ENCODE measurements at places on chromosomes 11 and 22. TPM values are rescaled to one million over a fixed set of nuclear protein-coding genes. Genes with fewer than 3 reads are reported as not detected.

The OR5AS1 gene
- total RNA-seq: not detected

The KLHL35 gene
- 0.55 TPM for total RNA-seq

- H3K27me3 ChIP-seq: no peaks in the 10 kb centered on the region
- peaks cover 6% of the 10 kb centered on the region for H3K4me1 ChIP-seq
- DNase-seq: no peak
- H3K27ac ChIP-seq: peak overlapping the region; percentile 96
Measured at GRCh38 chr22:37920126-37920525, 14.0 kb downstream of the MICALL1 start.

- peaks cover 20% of the 10 kb centered on the region for H3K4me1 ChIP-seq
- H3K27me3 ChIP-seq: peaks cover 8% of the 10 kb centered on the region
- H3K27ac ChIP-seq: no peak overlapping the region
- DNase-seq: no peak
- no peaks in the 10 kb centered on the region for H3K36me3 ChIP-seq
- H3K4me3 ChIP-seq: no peak overlapping the region
Measured at GRCh38 chr22:24507716-24508115, 12.6 kb downstream of the UPB1 start.

DNA sequence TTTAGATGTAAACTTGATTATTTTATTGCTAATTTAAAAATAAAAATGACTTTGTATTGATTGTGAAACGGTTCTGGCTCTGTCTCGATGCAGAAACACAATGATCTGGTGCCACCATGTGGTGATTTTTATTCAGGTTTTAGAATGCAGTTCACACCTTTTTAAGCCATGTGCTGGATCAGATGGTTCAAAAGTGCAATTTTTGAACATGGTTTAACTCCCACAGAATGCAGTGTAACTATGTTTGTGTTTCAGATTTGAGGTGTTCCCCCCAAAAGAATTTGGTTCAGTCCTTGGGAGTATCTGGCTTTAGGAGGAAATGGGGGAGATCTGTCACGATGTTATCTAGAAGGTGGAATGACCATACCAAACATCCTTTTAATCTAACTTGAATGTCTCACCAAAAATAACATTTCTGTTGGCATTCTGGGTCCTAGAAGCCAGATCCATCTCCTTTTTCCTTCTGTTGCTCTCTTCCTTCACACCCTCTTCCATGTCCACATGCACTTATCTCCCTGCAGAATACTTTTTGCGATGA lies 7.9 kb downstream of the MRPL16 start:
- peak overlapping the region; percentile 65 for H3K27ac ChIP-seq
- peaks cover 42% of the 10 kb centered on the region for H3K36me3 ChIP-seq
- H3K27me3 ChIP-seq: no peaks in the 10 kb centered on the region
- H3K4me3 ChIP-seq: no peak overlapping the region
- no peak for DNase-seq
- peaks cover 34% of the 10 kb centered on the region for H3K4me1 ChIP-seq

DNA sequence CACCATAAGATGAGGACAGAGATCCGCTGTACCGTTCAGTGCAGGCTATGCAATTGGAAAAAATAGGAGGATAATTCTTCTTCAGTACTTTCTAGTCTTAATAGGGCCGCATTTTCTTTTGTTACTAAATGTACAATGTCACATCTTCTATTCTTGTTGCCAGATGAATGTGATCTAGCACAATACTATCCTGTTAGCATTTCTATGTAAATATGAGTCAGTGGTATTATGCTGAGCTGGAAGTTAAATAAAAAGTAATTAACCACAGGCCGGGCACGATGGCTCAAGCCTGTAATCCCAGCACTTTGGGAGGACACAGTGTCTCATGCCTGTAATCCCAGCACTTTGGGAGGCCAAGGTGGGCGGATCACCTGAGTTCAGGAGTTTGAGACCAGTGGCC lies 24.4 kb upstream of the BIRC3 start:
- H3K36me3 ChIP-seq: peaks cover 3% of the 10 kb centered on the region
- no peak overlapping the region for H3K27ac ChIP-seq
- H3K4me3 ChIP-seq: no peak overlapping the region
- H3K27me3 ChIP-seq: no peaks in the 10 kb centered on the region
- peaks cover 21% of the 10 kb centered on the region for H3K4me1 ChIP-seq

DNA sequence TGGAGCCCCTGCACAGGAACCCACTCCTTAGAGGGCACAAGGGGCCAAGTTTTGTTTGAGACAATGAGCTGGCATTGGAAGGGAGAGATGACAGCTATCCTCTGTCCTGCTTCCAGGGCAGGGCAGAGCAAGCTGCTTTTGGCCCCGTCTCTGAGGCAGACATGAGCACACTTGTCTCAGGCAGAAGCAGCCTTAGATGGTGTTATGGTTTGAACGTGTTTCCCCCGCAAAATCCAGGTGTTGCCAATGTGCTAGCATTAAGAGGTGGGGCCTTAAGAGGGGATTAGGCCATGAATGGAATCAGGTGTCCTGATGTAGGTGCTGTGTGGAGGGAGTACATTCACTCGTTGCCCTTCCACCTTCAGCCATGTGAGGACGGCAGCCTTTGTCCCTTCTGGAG lies 2.5 kb downstream of the TP53AIP1 start:
- no peak for DNase-seq
- H3K4me1 ChIP-seq: no peaks in the 10 kb centered on the region

DNA sequence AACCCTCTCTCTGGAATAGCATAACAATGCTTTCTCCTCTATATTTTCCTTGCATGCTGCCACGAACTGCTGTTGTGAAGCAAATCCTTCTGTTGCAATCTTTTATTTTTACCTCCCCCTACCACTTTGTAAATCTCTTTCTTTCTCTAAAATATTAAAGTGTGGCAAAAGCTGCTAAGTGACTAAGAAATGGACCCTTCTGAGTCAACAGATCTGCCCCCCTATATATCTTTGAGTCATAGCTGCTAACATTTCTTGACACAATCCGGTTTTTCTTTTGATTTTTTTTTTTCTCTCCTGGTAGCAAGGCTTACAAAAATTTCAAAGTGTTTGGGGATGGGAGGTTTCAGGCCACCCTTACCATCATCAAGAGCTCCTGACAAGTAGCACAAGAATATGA lies 39.0 kb upstream of the KIRREL3 start:
- H3K4me1 ChIP-seq: no peaks in the 10 kb centered on the region
- no peak for DNase-seq
- H3K27me3 ChIP-seq: no peaks in the 10 kb centered on the region
- no peak overlapping the region for H3K27ac ChIP-seq
- no peaks in the 10 kb centered on the region for H3K36me3 ChIP-seq
- no peak overlapping the region for H3K4me3 ChIP-seq

GRCh38 chr11:130706572-130706971 lies 209.7 kb downstream of the SNX19 start:
- DNase-seq: no peak
- no peaks in the 10 kb centered on the region for H3K36me3 ChIP-seq
- no peaks in the 10 kb centered on the region for H3K4me1 ChIP-seq
- H3K27ac ChIP-seq: no peak overlapping the region

DNA sequence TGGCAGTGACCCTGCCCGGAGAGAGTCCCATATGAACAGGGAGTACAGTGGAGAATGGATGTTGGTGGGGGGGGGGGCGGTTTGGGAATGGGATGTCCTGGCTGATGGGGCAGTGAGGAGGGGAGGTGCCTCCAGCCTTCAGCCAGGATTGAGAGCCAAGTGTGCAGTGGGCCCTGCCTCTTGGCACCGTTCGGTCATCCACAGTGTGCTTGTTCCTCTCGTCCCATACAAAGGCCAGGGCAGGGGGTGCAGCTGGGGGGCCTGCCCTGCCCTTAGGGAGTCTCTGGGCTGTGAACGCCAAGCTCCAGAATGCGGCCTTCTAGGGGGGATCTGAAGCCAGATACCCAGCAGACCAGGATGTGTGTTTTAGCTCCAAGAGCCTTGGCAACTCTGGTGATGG lies 34.0 kb downstream of the KCNC1 start:
- H3K27me3 ChIP-seq: no peaks in the 10 kb centered on the region
- H3K4me3 ChIP-seq: no peak overlapping the region
- no peak overlapping the region for H3K27ac ChIP-seq
- H3K36me3 ChIP-seq: no peaks in the 10 kb centered on the region
- no peaks in the 10 kb centered on the region for H3K4me1 ChIP-seq

DNA sequence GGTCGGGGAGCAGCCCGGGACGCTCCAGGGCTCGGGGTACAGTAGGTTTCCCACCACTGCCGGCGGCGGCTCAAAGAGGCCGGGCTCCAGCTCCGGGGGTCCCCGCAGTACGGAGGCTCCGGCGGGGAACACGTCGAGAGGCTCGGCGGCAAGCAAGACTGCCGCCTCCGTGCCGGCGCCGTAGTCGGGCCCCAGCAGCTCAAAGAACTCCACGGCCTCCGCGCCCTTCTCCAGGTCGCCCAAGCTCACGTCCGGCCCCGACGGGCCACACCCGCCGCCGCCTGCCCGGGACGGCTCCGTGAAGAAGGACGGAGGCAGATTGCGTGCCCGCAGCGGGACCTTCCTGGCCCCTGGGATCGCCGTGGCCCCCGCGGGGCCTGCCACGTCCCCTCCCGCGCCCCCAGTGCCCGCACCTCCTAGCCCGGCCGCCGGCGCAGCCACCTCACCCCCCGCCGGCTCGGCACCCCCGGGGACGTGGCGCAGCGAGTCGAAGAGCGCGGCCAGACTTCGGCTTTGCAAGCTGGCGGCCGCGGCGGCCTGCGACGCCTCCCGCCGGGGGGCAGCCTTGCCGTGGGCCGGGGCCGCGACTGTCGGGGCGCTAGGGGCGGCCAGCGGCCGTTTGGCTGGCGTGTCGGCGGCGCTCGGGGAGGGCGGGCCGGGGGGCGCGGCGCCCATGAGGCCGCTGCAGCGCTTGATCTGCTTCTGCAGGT lies 775 bp downstream of the FAM181B start:
- peaks cover 3% of the 10 kb centered on the region for H3K4me1 ChIP-seq
- no peak overlapping the region for H3K27ac ChIP-seq
- peak; percentile 57 for DNase-seq
- no peaks in the 10 kb centered on the region for H3K36me3 ChIP-seq

DNA sequence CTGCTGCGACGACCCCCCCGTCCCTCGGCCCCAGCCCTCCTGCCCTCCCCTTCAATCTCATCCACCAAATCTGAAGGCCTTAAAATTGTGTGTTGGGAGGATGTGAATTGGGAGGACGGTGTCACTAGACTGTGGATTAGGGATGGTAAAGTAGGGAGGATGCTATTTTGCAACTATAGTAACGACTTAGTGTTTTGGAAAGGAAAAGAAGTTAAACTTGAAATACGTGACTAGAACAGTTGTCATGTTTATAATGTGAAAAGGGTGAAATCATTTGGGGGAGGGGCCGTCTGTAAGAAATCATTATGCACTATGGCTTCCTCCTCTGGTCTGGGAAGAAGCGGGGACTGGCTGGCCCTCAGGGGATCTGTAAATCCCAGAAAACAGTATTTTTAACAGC lies 43.4 kb upstream of the NNMT start:
- no peak for DNase-seq
- H3K4me3 ChIP-seq: no peak overlapping the region
- no peaks in the 10 kb centered on the region for H3K27me3 ChIP-seq
- peaks cover 3% of the 10 kb centered on the region for H3K4me1 ChIP-seq
- peaks cover 3% of the 10 kb centered on the region for H3K36me3 ChIP-seq

- peaks cover 13% of the 10 kb centered on the region for H3K36me3 ChIP-seq
- H3K4me3 ChIP-seq: peak overlapping the region; percentile 28
- no peak overlapping the region for H3K27ac ChIP-seq
Measured at GRCh38 chr11:94546886-94547285, 3.2 kb downstream of the FUT4 start.

- peaks cover 3% of the 10 kb centered on the region for H3K27me3 ChIP-seq
- H3K36me3 ChIP-seq: no peaks in the 10 kb centered on the region
- H3K4me1 ChIP-seq: no peaks in the 10 kb centered on the region
Measured at GRCh38 chr11:86724137-86724536, 51.7 kb upstream of the ME3 start.

DNA sequence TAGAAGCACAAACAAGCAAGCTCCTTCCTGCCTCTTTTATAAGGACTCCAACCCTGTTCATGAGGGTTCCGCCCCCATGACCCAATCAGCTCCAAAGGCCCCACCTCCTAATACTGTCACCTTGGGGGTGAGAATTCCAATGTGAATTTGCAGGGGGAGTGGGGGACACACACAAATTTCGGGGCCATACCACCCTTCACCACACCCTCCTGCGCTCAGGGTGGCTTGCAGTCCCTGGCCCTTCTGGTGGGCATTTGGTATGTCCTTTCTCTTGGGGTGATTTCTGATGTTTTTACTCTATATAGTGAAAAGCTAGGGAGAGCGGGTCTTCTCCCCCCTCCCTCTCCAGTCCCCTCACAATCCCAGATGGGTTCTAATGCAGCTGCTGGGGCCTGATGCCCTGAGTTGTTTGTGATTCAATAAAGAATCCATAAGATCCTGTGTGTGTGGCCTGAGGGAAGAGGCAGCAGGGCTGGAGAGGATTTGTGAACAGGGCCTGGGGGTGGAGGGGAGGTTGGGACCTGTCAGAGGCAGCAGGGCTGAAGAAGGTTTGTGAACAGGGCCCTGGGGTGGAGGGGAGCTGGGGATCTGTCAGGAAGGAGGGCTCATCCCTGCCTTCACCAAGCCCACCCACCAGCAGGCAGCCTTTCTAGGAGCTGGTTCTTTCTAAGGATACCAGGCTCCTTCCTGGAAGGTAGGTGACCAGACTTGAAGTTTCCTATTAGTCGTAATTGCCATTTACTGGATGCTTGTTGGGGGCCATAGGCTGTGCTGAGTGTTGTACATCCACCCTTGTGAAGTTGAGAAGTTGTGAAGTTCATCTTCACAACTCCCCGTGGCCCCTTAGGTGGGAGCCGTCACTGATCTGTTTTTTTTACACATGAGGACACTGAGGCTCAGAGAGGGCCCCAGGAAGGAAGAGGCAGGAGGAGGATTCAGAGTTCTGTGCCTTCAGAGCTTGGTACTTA lies 7.9 kb downstream of the SLC35C1 start:
- no peaks in the 10 kb centered on the region for H3K27me3 ChIP-seq
- H3K36me3 ChIP-seq: peaks cover 11% of the 10 kb centered on the region
- peaks cover 28% of the 10 kb centered on the region for H3K4me1 ChIP-seq

DNA sequence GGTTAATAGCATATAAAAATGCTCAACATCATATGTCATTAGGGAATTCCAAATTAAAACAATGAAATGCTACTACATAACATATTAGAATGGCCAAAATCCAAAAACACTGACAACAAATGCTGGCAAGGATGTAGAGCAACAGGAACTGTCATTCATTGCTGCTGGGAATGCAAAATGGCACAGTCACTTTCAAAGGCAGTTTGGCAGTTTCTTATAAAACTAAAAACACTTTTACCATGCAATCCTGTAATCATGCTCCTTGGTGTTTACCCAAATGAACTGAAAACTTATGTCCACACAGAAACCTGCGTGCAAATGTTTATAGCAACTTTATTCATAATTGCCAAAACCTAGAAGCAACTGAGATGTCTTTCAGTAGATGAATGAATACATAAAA lies 105.1 kb downstream of the ARHGAP32 start:
- H3K4me1 ChIP-seq: no peaks in the 10 kb centered on the region
- H3K4me3 ChIP-seq: no peak overlapping the region
- no peak overlapping the region for H3K27ac ChIP-seq
- no peaks in the 10 kb centered on the region for H3K36me3 ChIP-seq
- no peaks in the 10 kb centered on the region for H3K27me3 ChIP-seq

All from activated naive CD8-positive, alpha-beta T cell treated with anti-CD3 and anti-CD28 coated beads, Interleukin-2, amount 10 ng/mL, durations not matched to agents 7 days and 5 days (primary cell).